ENCODE measurements at places on chromosomes 5 and 9.

DNA sequence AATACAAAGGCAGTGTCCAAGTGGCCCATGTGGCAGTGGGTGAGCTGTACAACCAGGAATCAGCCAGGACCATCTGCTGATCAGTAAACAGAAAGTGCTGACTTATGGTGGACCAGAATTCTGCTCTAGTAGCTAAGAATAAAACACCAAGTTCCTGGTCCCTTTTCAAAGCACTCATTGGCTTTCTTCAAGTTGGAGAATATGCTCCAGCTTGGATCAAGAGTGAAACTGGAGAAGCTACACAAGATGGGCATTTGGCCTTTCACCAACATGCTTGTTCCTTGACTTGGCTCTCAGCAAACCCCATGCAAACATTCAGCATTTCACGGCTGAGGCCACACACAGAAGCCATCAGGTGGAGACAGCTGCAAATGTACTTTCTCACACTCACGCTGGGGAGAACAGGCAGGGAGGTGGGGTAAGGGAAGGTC, 32.1 kb downstream of the MARCHF3 start:
- no peak for DNase-seq

DNA sequence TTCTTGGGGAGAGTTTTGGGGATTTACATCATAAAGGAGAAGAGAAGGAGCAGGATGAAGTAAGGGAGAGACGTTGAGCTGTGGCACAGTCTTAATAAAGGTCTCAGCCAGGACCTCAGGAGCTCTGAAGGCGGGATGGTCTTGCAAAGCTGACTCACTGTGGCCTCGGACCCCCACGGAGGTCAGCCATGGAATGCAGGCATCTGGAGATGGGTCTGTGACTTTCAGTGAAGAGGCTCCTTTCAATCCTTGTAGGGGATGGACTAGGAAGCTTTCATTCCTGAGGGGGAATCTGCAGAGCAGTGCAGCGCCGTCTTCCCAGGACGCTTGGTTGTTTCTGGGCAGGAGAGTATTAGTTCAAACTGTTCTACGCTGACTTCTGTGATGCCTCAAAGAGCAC, 65.7 kb upstream of the BASP1 start:
- DNase-seq = no peak

DNA sequence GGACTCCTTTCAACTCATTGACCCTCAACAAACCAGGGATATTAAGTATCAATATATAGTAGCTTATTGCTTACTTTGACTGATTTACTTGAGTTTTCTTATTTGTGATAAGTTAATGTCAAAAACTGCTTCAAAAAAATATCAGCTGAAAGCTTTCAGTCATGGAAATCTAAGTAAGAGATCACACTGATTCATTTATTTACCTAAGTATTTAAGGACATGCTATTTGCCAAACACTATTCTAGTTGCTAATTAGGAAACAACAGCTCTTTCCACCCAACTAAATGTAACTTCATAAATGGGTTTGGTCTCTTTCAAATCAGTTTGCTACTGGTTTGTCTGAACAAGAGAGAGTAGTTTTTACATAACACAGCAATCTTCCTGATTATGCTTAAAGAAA, 48.2 kb downstream of the CHD1 start:
- DNase-seq = no peak

GRCh38 chr5:73617510-73618279, 8.3 kb upstream of the ARHGEF28 start:
- DNase-seq = no peak

- DNase-seq = no peak
Measured at GRCh38 chr9:127923046-127923445, 6.2 kb upstream of the ST6GALNAC4 start.

DNA sequence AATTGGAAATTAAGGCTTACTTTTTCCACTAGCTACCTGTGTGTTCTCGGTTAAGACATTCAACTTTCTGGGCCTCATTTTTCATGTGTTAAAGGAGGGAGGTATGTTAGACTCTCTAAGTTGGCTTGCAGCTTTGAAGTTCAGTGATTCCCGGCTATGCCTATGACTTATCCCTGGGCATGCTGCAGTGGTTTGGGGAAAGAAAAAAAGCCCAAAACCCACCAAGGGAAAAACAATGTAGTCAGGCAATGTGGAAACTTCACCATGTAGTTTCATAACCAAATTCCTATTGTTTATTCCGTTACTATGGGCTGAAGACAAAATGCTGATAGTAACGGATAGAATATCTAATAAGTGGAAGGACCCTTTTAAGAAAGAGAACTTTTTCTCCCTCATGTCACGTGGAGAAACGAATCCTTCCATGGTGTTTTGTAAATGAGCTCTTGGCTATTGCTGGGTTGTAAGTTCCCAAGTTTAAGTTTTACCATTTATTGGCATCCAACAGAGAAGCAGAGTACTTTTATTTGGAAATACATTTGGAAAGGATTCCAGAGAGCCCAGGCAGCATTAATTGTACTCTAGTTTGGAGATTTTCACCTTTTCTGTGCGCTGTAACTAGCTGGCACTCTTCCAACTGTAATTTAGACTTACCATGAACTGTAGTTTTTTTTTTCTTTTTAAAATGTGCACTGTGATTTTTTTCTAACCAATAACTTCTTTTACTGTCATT, 84.9 kb upstream of the MPDZ start:
- DNase-seq = no peak

- DNase-seq = no peak
Measured at GRCh38 chr5:124941051-124942049, 194.9 kb upstream of the ZNF608 start.

DNA sequence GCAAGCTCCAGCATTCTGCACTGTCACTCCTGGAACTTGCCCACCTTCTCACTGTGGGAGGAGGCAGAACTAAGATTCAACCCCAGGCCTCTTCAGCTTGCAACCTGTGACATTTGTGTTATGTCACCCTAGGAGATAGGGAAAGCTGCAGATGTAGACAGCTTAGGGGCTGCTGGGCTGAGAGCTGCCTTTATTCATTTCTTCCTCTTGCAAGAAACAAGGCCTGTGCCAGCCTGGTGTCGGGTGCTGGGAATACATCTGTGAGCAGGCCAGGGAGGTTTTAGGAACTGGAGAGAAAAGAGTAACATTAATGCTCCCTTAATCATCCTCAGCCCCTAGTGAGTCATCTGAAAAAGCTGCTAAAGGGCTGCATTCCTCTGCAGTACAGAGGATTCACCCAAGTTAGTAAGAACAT, 101.8 kb downstream of the FGF18 start:
- no peak for DNase-seq

- DNase-seq = no peak
Measured at GRCh38 chr9:92276331-92277032, 17.0 kb downstream of the IARS1 start.

- no peak for DNase-seq
Measured at GRCh38 chr5:54742417-54742891, 224.9 kb downstream of the SNX18 start.

DNA sequence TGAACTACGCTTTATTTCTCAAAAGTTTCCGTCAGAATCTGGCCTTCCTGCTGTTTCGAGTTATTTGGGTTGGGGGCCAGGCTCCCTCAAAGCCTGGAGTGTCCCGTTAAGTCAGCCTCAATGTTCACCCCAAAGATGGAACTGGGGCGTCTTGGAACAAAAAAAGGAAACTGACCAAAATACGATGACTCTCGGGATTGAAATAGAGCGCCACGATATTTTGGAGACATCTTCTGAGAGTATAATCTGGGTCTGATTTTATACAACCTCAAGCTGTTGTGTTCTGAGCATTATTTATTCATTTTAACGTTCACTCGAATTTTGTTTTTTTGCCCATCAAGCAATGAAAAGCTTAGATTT, 28.1 kb downstream of the TLX3 start:
- DNase-seq = no peak

- DNase-seq = no peak
Measured at GRCh38 chr5:68662804-68663307, 431.0 kb upstream of the SLC30A5 start.
